ENCODE measurements at places on chromosomes 16 and 17.

DNA sequence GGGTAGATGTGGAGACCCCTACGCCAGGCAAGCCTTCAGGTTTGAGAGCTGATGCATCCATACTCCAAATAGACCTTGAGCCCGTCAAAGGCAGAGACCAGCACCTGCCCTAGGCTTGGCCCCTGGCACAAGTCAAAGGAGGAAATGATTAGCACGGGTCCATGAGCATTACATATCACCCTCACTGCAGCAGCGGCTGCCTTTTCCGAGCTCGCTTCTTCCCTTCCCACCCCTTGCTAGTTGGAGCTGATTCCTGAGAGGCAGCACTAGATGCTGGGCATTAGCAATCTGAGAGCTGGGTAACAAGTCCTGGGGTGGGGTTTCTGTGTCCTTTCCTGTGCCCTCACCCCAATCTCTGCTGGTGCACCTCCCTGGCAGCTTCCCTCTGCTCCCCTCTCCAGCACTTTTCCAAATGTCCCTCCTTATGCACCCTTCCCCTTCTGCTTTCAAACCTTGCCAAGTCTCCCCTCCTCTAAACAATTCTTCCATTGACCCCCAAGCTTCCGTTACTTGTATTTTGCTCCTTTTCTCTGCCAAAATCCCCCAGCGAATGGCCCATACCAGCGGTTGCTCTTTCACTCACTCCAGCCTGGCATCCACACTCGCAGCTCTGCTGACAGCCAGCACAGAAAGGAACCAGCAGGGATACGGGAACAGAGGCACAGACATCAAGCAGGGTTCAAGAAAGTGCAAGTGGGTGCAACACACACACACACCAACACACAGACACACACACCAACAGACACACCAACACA is 3.0 kb downstream of the CDRT4 start:
- DNase-seq: no peak

GRCh38 chr17:81522491-81523401 is 5.4 kb upstream of the FSCN2 start:
- no peak for DNase-seq

- DNase-seq: no peak
These were observed 6.2 kb upstream of the ZFHX3 start for GRCh38 chr16:73054125-73054484.

- no peak for DNase-seq
These were observed 110.8 kb upstream of the CDH5 start for GRCh38 chr16:66255647-66256046.

- DNase-seq: no peak
These were observed 734 bp downstream of the CEP131 start for GRCh38 chr17:81221842-81222619.

- no peak for DNase-seq
These were observed 138.7 kb downstream of the ANKFN1 start for GRCh38 chr17:56292010-56292409.

- DNase-seq: no peak
These were observed 13.5 kb upstream of the CALB2 start for GRCh38 chr16:71345031-71345430.

GRCh38 chr16:64074706-64075105 is 1047.2 kb downstream of the CDH11 start:
- no peak for DNase-seq

DNA sequence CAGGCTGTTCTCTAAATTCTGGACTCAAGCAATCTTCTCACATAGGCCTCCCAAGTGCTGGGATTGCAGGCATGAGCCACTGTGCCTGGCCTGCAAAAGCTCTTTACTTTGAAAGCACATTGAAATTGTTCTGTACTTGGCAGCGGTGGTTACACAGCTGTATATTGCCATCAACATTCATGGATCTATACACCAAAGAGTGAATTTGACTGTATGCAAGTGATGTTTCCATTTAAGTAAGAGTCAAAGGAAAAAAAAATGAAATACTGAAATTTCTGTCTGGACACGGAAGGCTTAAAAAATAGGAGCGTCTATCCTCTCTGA is 450.6 kb upstream of the PSMD7 start:
- DNase-seq: no peak

DNA sequence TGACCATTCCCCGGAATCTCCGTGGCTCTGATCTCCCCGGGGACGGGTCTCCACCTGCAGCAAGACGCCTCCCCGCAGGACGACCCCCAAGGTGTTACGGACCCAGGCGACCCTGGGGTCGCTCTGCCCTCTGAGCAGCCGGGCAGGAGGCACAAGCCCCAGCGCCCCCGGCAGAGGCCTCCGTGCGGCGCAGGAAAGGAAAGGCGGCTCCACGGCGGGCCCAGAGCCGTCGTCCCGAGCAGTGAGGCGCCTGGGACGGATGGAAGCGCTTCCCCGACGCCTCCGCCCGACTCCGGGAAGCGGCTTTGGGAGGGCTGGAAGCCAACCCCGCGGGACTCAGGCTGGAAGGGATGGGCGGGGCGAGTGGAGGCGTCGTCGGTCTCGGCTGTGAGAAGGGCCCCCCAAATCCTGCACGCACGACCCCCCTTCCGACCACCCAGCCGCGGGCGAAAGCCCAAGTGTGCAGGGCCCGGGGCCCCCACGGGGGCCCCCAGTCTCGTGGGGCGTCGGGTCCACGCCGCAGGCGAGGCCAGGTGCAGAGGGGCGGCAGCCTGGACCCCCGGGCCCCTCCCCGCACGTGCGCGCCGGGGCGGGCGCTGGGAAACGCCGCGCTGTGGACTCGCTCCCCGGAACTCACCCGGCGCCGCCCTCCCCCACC is 32.7 kb upstream of the RPH3AL start:
- DNase-seq: peak; percentile 61

- no peak for DNase-seq
These were observed 15.4 kb upstream of the ARHGAP17 start for GRCh38 chr16:25030420-25031131.

GRCh38 chr17:74768069-74768762 is 7.9 kb downstream of the NAT9 start:
- no peak for DNase-seq

DNA sequence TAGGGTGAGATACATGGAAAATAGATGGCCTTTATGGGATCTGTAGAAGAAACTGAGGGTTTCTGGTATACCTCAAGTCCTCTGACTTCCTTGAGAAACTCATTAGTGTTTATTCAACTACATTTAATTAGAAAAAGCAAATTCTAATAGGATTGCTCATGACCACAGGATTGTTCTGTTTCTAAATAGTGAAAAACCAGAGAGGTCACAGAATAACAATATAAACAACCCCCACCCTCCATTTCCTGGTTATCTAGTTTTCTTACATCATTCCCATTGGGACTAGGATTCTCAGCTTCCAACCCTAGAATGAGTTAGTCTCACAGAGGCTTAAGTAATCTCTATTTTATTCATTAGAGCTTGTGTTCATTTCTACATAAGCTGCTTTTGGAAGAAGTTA is 30.0 kb downstream of the SF3B3 start:
- DNase-seq: no peak

GRCh38 chr17:66541461-66542128 is 239.2 kb downstream of the PRKCA start:
- no peak for DNase-seq

DNA sequence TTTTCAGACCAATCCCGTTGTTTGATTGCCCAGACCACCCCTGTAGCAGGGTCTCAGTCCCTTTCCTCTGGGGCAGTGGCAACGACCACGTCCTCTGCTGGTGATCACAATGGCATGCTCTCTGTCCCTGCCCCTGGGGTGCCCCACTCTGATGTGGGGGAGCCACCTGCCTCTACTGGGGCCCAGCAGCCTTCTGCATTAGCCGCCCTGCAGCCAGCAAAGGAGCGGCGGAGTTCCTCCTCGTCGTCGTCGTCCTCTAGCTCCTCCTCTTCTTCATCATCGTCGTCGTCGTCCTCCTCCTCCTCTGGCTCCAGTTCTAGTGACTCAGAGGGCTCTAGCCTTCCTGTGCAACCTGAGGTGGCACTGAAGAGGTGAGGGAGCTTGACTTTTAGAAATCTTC is 9.2 kb downstream of the ELOB start:
- no peak for DNase-seq

DNA sequence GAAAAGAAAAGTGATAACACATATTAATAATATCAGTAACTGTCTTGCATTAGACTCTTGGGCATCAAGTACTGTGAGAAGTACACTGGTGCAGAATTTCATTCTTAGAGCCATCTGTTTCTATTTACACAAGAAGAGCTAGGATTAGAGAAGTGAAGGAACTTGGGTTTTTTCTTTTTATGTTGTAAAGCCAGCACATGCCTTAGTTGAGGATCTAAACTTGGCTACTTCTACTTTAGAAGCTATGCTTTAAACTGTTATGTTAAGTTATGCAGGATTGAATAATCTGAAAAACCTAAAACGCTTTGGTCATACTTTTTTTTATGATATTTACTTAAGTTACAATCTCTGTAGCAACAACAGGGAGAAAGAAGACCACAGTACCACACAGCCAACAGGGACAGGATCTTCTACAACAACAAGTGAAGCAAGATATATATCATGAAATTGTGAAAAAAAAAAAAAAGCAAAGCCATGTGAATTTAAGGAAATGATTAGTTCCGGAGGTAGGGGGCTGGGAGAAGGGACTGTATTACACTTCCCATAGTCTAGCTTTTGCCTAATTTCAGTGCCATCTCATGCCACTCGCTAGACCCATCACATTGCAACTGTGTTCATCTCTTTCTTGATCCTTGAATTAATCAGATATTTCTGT is 305.1 kb upstream of the GOT2 start:
- no peak for DNase-seq

GRCh38 chr17:49518346-49519078 is 23.4 kb downstream of the NGFR start:
- DNase-seq: no peak

- DNase-seq: no peak
These were observed 5.3 kb upstream of the IRX3 start for GRCh38 chr16:54291656-54292487.

- DNase-seq: peak; percentile 46
These were observed 1.7 kb upstream of the RAB11FIP4 start for GRCh38 chr17:31389657-31390381.

DNA sequence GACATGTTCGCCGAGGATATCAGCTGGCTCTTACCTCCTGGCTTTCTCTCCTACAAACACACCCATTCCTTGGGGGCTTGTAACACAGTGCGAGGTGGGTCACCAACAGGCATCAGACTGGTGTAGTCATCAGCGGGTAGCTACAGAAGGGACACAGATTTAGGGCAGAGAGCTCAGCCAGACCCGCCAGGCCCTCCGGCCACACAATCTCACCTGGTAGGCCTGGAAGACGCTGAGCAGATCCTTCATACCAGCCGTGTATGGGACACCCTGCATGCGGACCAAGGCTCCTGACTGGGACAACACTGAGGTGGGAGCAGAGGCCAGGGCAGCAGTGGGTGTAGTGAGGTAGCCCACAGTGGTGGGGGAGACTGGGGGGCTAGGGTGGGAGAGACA is 5.8 kb downstream of the ESRP2 start:
- DNase-seq: peak; percentile 47

DNA sequence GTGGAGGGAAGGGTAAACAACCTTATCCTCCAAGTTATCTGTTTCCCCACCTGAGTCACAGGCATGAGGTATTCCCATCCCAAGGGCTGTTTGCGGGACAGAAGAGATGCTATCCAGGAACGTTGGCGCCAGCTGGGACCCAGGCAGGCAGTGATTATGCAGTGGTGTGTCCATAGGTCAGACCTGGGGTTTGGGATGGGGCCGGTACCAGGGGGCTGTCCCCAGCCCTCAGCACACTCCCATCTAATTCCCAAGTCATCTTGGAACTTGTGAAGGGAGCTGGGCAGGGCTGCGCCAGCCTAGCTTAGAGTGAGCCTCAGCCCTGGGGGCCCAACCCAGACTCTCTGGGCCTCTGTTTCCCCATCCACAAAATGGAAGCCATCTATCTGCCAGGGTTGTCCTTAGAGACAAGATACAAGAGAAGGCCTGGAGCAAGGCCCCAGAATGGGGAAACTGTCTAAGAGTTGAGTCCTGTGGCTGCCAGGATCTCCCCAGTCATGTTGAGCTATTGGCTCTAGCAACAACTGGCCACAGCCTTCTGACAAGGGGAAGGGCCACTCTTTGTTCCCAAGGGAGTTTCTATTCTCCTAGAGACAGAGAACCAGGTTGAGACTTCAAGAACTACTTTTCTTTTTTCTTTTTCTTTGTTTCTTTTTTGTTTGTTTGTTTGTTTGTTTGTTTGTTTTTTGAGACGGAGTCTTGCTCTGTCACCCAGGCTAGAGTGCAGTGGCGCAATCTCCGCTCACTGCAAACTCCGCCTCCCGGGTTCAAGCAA is 9.8 kb upstream of the JUP start:
- DNase-seq: no peak

DNA sequence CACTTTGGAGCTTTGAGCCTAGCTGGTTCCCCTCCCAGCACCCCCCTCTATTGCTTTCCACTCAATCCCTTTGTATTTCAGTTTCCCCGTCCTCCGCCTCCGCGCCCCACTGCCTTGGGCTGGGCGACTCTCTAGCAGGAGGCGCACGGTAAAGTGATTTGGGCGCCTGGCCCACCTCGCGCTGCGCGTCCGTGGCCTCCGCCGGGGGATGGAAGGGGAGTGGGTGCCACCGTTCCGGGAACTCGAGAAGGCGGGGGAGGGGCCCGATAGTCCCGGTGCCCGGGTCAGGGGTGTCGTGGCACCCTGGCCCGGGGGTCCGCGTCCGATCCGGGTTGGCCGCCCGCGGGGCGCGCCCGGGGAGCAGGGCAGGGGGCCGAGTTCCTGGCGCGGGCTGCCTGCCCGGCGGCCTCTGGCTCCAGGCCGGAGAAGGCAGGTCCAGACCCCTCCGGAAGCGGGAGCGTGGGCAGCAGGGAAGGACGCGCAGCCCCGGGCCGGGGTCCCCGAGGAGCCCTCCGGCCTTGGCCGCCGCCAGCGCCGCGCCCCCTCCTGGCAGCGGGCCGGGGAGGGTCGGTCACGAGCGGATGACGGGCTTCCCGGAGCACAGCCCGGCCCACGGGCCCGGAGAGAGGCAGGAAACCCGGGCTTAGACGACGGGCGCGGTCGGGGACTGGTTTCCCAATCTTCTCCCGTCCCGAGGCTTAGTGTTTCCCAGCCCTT is 15.8 kb downstream of the MEOX1 start:
- no peak for DNase-seq

DNA sequence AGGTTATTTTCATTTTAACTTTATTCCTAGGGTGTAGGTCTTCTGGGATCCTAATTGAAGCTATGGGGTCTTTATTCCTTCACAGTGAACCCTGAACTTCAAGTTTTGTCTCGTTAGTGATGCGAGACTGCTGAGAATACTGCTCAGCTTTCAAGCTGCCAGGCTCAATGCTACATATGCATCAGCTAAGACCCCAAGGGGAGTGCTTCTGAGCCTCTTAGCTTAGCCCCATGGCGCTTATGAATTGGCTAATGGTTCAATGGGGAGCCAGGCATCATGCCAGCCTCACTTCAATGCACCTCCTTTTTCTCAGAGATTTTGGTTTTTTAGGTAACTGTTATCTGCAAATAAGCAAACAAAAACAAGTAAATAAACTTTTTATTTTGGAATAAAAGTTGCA is 94.1 kb upstream of the SIAH1 start:
- no peak for DNase-seq

GRCh38 chr17:79627184-79627765 is 16.4 kb upstream of the RBFOX3 start:
- peak; percentile 37 for DNase-seq

GRCh38 chr16:165539-166374 is at the start of gene HBM:
Gene HBM, plus strand, starts transcription at chr16:165978. Its CDS starts 20 bp downstream, at chr16:165998.
- no peak for DNase-seq
